ENCODE measurements at places on chromosomes 2 and 18. TPM values are rescaled to one million over a fixed set of nuclear protein-coding genes. Genes with fewer than 3 reads are reported as not detected.

TCF4 gene
- total RNA-seq, result 1.3 TPM

CNTNAP5 gene
- total RNA-seq, result not detected

MORN2 gene
- total RNA-seq, result 42.2 TPM

CNDP1 gene
- not detected for total RNA-seq

PNO1 gene
- total RNA-seq, result 50.5 TPM

ACOXL gene
- total RNA-seq, result not detected

CTLA4 gene
- not detected for total RNA-seq

Measured in A549 treated with CORT108297 at 1 μM for 4 hours (cell line).